CD4-positive, alpha-beta T cell treated with Interleukin-10 for 1 hour (primary cell): ENCODE measurements at places on chromosomes 6 and 20.

GRCh38 chr6:84284428-84285049 is 57.1 kb upstream of the CEP162 start:
- DNase-seq, result no peak

DNA sequence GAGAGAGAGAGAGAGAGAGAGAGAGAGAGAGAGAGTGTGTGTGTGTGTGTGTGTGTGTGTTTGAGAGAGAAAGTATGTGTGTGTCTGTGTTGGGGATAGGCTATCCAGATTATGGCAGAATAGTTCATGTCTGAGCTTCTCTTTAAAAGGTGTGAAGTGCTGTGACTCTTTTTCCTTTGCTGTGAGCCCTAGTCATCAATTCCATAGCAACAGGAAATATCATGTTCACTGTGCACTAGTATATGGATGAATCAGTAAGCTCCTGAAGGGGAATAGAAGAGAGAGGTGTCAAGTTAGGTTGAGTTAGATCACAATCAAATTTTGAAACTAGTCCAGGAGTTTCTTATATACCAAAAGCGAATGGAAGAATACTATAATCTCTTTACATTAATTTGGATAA is 318.7 kb downstream of the RFPL4B start:
- DNase-seq, result no peak

DNA sequence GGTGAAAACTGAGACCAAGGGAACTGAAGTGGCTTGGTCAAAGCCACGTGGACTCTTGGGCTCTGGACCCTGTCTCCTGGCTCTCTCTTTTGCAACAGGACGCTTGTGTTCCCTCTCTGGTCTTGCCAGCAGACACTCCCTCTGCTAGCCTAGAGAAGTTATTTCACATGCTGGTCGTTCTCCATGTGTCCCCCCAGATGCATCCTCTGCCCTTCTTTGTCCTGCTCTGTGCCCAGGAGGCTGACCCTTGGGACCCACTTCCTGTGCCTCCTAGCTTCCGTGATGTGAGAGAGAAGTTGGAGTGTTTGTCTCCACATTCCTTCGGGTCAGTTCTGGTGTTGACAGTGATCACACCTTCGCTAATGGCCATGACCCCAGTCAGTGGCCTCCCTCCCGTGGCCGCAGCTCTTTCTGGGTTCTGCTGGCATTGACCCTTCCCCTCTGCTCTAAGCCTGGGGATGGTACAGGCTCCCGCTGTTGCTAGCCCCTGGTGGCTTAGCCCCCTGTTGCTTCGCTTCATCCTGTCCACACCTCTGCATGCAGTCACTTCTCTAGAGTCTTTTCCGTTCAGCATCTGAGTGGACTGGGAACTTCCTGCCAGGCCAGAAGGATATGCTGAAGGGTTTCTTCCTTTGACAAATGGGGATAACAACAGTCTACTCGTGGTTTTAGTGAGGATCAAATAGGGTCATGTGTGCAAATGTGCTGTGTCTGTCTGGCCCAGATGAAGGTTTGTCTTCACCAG is 70.1 kb upstream of the BMP2 start:
- no peak for DNase-seq

GRCh38 chr6:148069256-148069655 is 273.4 kb upstream of the SASH1 start:
- DNase-seq, result no peak

- DNase-seq, result peak; percentile 25
Measured at GRCh38 chr6:132768051-132768517, 10.4 kb upstream of the VNN2 start.

DNA sequence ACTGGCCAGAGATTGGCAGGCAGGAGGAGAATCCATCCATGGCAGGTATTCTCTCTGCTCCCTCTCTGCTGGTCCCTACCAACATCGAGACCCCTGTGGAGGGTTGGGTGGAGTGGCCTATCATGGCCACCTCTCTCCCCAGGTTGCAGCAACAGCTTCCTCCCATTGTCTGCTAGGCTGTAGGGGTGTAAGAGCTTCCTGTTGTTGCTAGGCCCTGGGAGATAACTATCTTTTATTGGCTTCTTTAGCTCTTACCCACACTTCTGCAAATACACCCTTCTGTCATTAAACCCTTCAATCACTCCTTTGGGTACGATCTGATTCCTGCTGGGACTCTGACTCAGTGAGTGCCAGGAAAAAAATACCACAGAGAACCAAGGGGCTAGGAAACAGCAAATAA is 66.6 kb upstream of the FAM184A start:
- DNase-seq, result no peak

DNA sequence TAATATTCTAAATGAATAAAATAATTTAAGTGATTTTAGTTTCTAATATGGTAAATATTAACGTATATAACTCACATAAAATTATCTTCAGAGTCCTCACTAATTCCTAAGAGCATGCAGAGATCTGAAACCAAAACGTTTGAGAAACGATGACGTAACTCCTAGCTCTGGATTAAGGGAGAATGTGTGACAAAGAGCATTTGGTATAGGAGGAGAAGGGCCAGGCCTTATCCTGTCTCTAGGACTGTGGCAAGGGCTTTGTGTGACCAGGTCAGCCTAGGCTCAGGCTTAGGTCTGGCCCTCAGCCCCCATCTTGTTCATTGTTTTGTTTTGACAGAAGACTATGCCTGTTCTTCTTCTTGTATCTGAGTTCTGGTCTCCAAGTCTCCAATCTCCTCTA is 19.2 kb upstream of the POLR1H start:
- no peak for DNase-seq

- DNase-seq, result no peak
Measured at GRCh38 chr6:109841869-109842268, 136.2 kb upstream of the GPR6 start.

DNA sequence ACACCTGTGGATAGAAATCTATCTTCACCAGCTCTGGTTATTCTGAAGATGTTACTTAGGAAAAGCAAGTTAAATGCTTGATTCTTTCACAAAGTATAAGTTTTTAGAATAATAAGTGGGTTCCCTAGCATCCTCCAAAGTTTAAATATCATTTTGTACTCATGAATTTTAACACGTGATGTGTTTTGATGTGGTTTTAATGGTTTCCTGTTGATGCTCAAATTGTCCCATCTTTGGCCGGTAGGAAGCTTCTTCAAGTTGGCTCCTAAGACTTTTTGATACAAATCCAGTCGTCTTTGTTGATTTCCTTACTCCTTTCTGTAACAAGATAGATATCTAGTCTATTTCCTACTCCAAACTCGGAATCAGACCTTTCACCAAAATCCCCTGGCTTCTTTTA is 94.5 kb upstream of the STXBP5 start:
- peak; percentile 40 for DNase-seq

DNA sequence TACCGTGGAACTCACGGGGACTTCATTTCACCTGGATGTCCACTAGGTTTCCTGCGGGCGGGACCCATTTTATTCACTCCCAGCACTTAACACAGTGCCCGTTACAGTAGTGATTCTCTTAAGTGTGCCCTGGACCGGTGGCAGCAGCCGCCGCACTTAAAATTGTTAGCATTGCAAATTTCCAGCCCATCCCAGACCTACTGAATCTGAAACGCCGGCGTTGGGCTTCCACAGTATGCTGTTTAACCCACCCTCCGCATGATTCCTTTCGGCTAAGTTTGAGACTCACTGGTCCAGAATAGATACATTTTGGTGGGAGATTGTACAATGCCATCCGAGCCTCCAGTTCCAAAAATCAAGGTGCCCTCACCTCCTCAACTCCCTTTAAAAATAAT is 967 bp downstream of the SMPDL3A start:
- DNase-seq, result no peak

DNA sequence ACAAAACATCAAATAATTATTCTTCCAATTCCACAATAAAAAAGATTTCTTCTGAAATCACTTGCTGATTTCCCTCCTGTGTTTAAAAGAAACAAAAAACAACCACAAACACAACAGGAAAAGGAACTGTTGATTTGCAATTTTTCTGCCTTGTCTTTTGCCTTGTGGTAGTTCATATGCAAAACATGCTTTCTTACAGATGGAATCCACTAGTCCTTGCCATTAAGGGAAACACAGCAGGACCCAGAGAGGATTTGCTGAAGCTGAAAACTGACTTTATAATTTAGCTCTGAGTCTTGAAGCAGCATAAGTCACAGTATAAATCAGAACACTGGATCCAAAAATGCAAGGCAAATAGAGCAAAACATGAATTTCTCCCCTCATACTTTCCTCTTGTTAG is 328.8 kb downstream of the PHF3 start:
- no peak for DNase-seq

- DNase-seq, result no peak
Measured at GRCh38 chr20:40967700-40968099, 60.9 kb upstream of the TOP1 start.

- DNase-seq, result no peak
Measured at GRCh38 chr20:37885593-37886503, 17.1 kb upstream of the VSTM2L start.

- no peak for DNase-seq
Measured at GRCh38 chr6:12909833-12910232, 193.3 kb downstream of the PHACTR1 start.

- DNase-seq, result no peak
Measured at GRCh38 chr20:47559141-47559540, 57.5 kb downstream of the NCOA3 start.

DNA sequence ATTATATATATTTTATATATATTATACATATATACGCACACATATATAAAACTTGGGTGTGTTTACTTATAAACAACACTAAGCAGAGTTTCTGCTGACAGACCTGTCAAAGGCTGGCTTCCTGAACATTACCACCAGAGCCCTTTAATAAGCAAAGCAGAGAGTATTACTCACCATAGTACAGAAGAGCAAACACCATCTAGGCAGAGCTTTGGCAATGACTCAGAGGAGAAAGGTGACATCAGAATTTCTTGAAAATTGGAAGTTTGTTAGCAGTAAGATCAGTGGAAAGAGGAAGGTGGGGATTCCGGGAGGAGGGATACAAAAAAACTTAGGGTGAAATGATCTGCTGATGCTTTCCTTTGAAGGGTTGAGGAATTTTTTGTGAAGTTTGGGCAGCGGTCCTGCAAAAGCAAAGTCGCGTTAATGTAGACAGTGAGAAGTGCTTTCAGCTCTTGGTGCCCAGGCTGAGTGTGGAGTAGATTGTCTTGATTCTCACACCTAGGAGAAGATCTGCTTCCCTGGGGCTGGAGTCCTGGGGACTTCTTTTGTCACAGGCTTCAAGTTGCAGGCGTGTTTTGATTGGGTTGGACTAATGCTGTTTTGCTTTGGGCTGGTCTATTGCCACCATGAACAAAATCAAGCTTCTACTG is 109.6 kb upstream of the BACH2 start:
- DNase-seq, result peak; percentile 31

GRCh38 chr6:137216875-137217553 is 2.2 kb downstream of the IFNGR1 start:
- DNase-seq, result no peak

GRCh38 chr20:57582432-57583288 is 21.8 kb downstream of the PCK1 start:
- DNase-seq, result no peak

GRCh38 chr6:18427296-18427695 is 40.1 kb downstream of the RNF144B start:
- DNase-seq, result no peak

DNA sequence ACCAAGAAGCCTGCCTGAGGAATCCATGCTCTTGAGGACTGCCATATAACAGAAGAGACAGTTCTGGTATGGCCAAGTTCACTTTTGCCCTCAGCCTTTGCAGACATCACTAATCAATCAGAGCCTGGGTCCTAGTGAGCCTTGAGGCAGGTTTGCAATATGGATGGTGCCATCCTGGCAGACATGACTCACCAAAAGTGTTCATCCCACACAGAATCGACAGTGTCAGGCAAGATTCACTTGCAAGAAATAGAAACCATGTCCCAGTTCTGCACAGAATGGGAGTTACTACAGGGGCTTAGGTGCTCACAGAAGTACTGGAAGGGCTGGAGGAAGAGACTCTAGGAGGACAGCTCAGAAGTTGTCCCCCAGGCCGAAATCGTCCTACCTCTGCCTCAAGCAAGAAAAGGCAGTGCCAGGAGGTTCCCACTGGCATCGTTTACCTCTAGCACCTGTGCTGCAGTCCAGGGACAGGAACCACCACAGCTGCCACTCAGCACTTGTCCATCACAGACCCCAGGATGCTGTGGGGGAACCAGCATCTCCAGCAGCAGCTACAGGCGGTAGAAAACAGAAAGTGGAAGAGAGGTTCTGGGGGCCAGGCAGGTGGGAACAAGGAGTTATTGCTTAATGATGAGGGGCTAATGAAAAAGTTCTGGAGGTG is 42.6 kb upstream of the PHACTR3 start:
- DNase-seq, result no peak

DNA sequence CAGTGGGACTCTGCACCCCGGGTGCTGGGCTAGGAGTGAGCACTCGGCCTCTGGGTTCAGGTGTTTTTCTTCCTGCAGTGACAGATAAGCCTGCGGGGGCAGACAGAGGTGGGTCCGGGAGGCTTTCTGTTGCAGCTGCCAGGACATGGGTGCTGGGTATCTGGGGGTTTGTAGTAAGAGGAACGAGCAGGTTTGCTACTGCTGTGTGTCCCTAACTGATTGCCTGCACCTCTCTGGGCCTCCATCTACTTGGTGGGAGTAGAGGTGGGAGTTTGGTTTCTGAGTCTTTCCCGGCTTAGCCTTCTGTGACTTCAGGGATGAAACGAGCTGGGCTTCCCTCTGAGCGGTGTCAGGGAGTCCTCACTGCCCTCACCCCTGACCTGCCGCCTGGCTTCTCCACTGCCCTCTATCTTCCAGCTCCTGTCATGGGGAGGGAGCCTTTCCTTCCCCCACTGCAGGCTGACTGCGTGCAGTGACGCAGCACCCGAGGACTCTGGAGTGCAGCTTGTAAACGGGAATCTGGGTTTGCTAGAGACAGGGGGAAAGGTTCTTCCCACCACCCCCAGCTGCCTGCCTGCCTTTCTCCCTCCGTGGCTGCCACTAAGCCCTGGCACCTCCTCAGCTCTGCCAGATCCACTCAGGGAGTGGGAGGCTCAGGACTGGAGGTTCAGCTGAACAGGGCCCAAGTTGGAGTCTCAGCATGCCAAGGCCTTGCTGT is 6.7 kb downstream of the DLGAP4 start:
- no peak for DNase-seq

DNA sequence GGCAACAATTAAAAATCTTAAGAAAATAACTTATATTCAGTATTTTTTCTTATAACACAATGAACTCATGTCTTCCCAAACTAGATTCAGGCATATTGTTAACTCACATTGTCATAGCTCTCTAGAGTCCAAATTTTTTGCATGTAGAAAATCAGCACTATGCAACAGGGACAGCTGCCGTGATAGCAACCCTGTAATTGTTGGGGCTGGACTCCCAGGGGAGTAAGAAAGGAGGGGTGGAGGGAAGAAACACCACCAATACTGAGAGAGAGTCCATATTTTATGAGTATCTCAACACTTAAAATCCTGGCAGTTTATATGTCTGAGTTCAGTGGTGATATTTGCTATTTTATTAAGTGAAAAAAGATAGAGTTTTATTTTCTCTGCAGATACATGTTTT is 89.6 kb upstream of the HS3ST5 start:
- no peak for DNase-seq

GRCh38 chr6:99613705-99614429 is 7.2 kb downstream of the PRDM13 start:
- DNase-seq, result no peak

GRCh38 chr20:62425281-62426058 is 1.9 kb downstream of the RBBP8NL start:
- DNase-seq, result no peak

- no peak for DNase-seq
Measured at GRCh38 chr6:56378966-56379585, 131.7 kb upstream of the COL21A1 start.
